Hematopoietic multipotent progenitor cell treated with erythropoietin and hydrocortisone succinate and interleukin-3 and kit ligand, for 4 days (in vitro differentiated cells): ENCODE measurements at places on chromosomes 16 and 17.

DNA sequence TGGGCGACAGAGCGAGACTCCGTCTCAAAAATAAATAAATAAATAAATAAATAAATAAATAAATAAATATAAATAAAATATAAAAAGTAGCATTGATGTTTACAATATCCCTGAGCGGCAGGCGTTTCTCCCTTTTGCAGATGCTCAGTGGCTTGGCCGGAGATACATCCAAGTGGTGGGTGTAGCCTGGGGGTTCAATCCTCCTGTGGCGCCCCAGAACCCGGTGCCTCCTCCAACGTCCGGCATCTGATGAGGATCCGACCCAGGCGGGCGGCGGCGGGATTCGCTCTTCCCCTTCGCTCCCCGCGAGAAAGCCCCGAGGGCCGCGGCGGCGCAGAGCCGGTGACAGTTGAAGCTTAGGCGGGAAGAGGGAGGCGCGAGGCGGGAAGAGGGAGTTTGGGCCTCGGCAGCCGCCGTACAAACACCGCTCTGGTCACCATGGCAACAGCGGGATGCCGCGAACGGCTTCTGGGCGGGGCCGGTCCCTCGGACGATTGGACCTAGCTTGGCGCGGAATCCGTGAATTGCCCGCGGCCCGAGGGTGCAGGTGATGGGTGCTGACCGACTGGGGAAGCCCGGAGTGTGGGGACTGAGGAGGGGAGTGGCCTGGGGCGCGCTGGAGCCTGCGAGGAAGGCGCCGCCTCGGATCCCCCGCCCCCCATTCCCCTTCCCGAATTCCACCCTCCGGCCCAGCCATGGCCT is 12.7 kb upstream of the ALDOA start:
- DNase-seq, result peak; percentile 96

- peak; percentile 90 for DNase-seq
Measured at GRCh38 chr17:68346448-68346847, 55.2 kb downstream of the ARSG start.

- DNase-seq, result no peak
Measured at GRCh38 chr17:8131844-8132441, 8.0 kb upstream of the HES7 start.

- peak; percentile 13 for DNase-seq
Measured at GRCh38 chr17:927611-928461, 51.7 kb downstream of the NXN start.

GRCh38 chr16:17437127-17437720 is 33.5 kb downstream of the XYLT1 start:
- peak; percentile 28 for DNase-seq

- DNase-seq, result no peak
Measured at GRCh38 chr17:50657054-50657453, 22.4 kb downstream of the ABCC3 start.

DNA sequence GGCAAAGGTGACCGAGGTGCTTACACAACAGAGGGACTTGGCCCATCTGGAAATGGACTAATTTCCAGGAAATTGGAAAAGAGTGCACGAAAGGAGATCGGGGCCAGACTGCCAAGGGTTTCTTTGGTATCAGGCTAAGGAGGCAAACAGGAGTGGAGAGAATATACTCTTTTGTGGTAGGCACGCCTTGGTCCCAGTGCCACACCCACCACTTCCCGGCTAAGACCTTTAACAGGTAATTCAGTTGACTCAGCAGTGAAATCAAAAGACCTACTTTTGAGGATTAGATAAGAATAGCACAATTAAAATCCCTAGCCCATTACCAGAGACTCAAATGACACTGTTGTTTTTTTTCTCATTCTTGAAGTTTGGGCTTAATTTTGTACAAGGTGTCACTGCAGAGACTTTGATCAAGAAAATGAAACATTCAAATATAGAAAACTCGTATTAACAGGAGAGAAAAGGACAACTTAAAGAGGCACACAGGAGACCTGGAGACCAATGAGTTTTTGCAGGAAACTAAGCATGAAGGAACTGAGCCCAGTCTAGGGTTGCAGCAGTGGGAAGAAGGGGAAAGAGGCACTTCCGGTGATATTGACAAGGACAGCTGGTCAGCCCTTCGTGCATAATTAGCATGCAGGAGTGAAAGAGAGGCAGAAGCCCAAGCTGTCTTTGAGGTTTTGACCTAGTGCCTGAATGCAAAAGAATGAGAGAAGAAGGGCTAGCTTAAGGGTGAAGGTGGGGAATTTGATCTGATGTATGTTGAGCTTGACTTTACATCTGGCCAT is 265.5 kb upstream of the CCL2 start:
- no peak for DNase-seq

DNA sequence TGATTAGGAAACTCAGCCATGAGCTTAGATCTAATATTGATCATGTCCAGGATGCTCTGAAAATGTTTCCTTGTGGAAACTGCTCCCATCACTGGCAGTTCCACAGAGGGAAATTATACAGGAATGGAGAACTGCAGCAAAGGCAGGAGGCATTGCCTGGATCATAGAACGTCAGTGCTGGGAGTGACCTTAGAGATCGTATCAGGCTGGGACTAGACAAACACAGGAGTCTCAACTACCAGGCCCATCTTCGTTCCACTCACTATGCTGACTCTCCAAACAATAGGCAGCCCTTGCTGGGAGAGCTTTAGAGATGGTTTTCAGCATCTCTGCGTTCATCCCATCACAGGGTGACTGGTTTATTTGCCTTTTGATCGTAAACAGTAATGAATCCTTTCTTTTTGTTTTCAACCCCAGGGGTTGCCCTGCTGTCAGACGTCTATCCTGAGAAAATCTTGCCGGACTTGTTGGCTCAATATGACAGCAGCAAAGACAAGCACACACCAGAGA is 130.3 kb downstream of the TANGO6 start:
- DNase-seq, result no peak

- peak; percentile 79 for DNase-seq
Measured at GRCh38 chr17:80649672-80650330, 105.2 kb downstream of the RPTOR start.

DNA sequence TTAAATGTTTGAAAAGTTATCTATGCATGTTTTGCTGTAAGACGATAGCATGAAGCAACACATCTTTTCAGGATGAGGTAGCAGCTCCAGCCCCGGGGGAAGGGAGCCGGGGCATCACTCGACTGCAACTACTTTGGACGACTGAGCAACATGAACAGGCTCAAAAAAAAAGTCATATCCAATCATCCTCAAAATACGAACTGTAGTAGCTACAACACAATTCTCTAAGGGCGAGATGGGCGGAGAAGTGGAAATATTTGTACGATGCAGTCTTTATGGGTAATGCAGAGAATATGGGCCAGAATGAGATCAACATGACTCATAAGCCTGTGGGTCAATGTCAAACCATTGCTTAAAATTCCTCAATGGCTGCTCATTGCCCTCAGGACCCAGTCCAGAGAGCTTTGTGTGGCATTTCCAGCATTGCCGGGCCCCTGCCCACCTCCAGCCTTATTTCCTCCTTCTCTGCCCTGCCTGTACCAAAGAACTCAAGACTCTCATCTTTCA is 17.7 kb upstream of the SMURF2 start:
- DNase-seq, result no peak

- peak; percentile 57 for DNase-seq
Measured at GRCh38 chr16:89506113-89506504, 2.1 kb upstream of the SPG7 start.

GRCh38 chr17:36024106-36024869 is 6.5 kb upstream of the CCL23 start:
- no peak for DNase-seq

- no peak for DNase-seq
Measured at GRCh38 chr17:17419631-17420030, 57.2 kb upstream of the MED9 start.

DNA sequence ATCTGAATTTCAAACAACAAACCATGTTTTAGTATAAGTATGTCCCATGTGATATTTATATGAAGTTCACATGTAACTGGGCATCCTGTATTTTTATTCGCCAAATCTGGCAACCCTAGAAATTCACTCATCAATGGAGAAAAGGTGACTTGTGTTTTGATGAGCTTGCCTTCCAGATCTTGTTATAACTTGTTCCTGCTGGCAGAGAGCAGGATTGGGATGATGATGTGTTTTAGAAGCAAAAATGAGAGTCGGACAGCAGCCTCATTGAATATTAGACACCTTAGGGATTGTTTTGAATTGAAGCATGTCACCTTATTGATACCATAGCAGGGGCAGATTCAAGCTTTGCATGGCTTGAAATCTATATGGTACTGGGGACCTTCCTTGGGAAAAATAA is 85.4 kb upstream of the MED13 start:
- DNase-seq, result no peak
